ENCODE measurements at places on chromosomes 2 and 18.

DNA sequence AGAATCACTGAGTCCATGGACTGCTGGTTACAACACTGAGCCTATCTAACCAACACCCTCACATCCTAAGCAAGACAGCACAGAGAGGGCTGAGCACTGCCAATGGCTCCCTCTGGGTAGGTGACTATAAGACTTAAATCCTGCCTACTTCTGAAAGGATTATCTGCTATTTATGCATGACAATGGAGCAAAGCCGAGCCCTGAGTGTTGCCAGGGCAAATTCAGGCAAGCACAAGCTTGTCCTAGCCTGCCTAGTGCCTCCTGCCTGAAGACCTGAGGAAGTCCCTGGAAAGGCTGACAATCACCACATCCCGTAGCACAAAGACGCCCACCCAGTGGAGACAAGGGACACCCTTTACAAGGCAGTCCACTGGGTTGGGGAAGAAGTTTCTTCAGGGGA, 129.7 kb downstream of the OSR1 start:
- DNase-seq: no peak

DNA sequence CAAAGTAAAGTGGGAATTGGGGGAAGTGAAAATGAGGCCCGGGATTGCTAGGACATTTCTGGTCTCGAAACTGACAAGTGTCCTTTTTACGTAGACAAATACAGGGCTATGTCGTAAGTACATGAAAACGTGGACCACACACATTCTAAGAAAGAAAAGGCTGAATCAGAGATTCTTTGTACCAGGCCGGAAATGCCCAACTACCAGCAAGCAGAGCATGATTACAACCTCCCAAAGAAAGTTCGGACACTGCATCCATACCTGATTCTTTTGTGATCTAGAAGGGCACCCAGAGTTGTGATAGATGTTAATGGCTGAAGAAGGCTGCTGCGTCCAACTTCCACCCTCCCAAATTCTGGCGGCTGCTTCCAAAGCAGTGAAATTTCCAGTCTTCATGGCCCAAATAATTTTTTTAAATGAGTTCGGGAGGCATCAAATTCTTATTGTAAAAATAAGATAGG, 1.7 kb downstream of the RBMS1 start:
- DNase-seq: no peak

GRCh38 chr2:204973616-204974015, 428.3 kb downstream of the PARD3B start:
- no peak for DNase-seq

DNA sequence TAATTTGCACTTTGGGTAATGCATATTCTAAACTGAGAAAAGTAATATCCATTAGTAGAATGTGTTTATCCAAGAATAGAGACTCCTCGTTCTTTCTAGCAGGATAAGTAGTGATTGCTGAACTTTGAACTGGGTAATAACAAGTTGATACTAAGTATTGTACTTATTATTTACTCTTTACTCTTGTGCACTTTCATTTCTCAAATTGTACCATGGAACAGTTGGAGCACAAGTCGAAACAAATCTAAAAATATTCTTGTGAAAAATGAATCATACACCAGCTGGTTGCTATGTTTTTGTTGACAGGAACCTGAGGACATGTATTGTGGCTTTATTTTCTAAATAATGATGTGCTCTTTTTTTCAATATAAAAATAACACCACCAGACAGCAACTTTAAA, 111.9 kb downstream of the RGPD3 start:
- no peak for DNase-seq

- no peak for DNase-seq
Observed at GRCh38 chr2:76808732-76809131, 713.4 kb downstream of the LRRTM4 start.

GRCh38 chr2:154706660-154707059, 8.2 kb downstream of the KCNJ3 start:
- DNase-seq: no peak
